ENCODE measurements at places on chromosomes 7 and 10. TPM values are rescaled to one million over a fixed set of nuclear protein-coding genes. Genes with fewer than 3 reads are reported as not detected.

- H3K27me3 ChIP-seq, result no peaks in the 10 kb centered on the region
- no peaks in the 10 kb centered on the region for H3K4me1 ChIP-seq
- no peak overlapping the region for H3K27ac ChIP-seq
- no peak overlapping the region for H3K4me3 ChIP-seq
- no peaks in the 10 kb centered on the region for H3K36me3 ChIP-seq
These were observed 49.9 kb upstream of the TMEM26 start for GRCh38 chr10:61503051-61503450.

DNA sequence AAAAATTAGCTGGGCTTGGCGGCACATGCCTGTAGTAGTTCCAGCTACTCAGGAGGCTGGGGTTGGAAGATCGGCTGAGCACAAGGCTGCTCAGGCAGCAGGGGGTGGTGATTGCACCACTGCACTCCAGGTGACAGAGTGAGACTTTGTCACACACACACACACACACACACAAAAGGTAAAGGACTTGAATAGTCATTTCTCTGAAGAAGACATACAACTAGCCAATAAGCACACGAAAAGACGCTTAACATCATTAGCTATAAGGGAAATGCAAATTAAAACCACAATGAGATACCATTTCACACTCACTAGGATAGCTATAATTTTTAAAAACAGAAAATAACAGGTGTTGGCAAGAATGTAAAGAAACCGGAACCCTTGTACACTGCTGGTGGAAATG, 48.6 kb downstream of the HIP1 start:
- no peak for DNase-seq
- no peak overlapping the region for H3K4me3 ChIP-seq
- H3K27me3 ChIP-seq, result no peaks in the 10 kb centered on the region

GRCh38 chr7:138961159-138961558, 20.0 kb downstream of the KIAA1549 start:
- H3K27ac ChIP-seq, result no peak overlapping the region
- peak; percentile 77 for DNase-seq
- no peaks in the 10 kb centered on the region for H3K27me3 ChIP-seq
- H3K36me3 ChIP-seq, result no peaks in the 10 kb centered on the region
- no peak overlapping the region for H3K4me3 ChIP-seq

- DNase-seq, result no peak
- no peaks in the 10 kb centered on the region for H3K4me1 ChIP-seq
- no peak overlapping the region for H3K4me3 ChIP-seq
- H3K27me3 ChIP-seq, result peaks cover 13% of the 10 kb centered on the region
- H3K27ac ChIP-seq, result no peak overlapping the region
These were observed 2.4 kb upstream of the FGFR2 start for GRCh38 chr10:121600611-121601010.

- H3K27ac ChIP-seq, result no peak overlapping the region
- no peaks in the 10 kb centered on the region for H3K4me1 ChIP-seq
- H3K27me3 ChIP-seq, result no peaks in the 10 kb centered on the region
- no peak overlapping the region for H3K4me3 ChIP-seq
- no peak for DNase-seq
These were observed 86.0 kb downstream of the CH25H start for GRCh38 chr10:89120931-89121763.

GRCh38 chr10:3689871-3690510, 95.0 kb downstream of the KLF6 start:
- no peak for DNase-seq
- no peaks in the 10 kb centered on the region for H3K27me3 ChIP-seq
- no peaks in the 10 kb centered on the region for H3K36me3 ChIP-seq
- no peak overlapping the region for H3K27ac ChIP-seq
- H3K4me1 ChIP-seq, result no peaks in the 10 kb centered on the region
- H3K4me3 ChIP-seq, result no peak overlapping the region

DNA sequence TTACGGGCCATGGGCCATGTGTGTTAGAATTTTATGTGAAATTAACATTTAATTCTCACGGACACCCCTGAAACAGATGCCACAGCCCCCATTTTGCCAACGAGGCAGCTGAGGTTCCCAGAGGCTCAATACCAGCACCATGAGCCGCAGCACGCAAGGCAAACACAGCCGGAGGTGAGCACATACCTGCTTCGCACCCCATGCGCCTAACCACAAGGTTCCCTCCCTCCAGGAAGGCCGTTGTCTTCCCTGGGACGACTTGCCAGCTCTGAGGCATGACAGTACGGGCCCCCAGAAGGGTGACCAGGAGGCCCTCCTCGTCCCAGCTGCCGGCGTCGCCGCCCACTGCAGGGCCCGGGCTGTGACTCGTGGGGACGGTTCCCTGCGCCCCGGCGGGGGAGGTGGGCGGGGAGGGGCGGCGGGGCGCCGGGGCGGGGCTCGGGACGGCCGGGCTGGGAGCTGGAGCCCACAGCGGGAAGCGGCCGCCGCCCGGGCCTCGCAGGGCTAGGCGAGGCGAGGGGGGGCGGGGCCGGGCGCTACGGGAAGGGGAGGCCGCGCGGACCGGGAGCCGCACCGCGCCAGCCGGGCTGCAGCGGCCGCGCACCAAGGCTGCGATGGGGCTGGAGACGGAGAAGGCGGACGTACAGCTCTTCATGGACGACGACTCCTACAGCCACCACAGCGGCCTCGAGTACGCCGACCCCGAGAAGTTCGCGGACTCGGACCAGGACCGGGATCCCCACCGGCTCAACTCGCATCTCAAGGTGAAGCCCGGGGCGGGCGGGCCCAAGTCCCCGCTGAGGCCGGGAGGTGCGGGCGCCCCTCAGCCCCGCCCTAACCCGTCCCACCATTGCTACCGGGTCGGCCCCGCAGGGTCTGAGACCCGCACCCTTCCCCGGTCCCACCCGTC, at the start of gene CAV2:
TSS of gene CAV2 (plus strand) at position 571 of the 910 bp plus-strand sequence. CDS start at position 615, 44 bp downstream.
- H3K27me3 ChIP-seq, result no peaks in the 10 kb centered on the region
- DNase-seq, result peak; percentile 61
- H3K36me3 ChIP-seq, result no peaks in the 10 kb centered on the region
- peak within 1 kb of the TSS; percentile 70 for H3K27ac ChIP-seq

- H3K4me3 ChIP-seq, result no peak overlapping the region
- no peaks in the 10 kb centered on the region for H3K27me3 ChIP-seq
- H3K4me1 ChIP-seq, result no peaks in the 10 kb centered on the region
- no peak overlapping the region for H3K27ac ChIP-seq
- no peak for DNase-seq
- H3K36me3 ChIP-seq, result no peaks in the 10 kb centered on the region
These were observed 60.7 kb upstream of the EXOC6 start for GRCh38 chr10:92787557-92788152.

GRCh38 chr10:104622598-104623209, 18.4 kb upstream of the SORCS3 start:
- DNase-seq, result no peak
- H3K36me3 ChIP-seq, result no peaks in the 10 kb centered on the region
- H3K27ac ChIP-seq, result no peak overlapping the region

DNA sequence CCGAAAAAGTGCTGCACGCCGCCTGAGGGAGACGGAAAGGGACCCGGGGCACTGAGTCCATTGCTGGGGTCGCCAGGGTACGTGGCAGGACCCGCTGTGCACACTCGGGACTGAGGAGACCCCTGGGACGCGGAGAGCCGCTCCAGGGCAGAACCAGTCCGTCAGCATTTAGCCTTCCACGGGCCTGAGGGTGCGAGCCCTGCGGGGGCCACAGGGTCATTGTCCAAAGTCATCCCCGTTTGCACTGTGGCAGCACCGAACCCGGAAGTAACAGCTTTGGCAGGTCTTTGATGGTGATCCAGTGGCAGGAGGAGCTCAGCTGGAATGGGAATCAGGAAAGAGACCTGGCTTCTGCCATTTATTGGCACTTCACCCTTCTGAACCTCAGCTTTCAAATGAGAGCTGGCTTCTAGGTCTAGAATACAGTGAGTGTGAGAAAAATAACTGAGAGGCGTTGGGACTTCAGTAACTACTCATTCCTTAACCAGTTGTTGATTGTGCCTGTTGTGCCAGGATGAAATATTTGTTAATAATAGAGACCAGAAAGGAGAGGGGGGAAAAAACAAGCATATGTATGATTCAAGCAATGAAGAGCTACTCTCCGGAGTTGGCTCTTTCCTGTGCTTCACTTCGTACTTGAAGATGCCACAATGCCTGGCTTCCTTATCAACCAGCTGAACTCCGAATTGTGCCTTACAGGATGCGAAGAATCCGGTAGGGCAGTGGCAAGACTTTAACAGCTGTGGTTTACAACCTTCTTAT, 811 bp upstream of the ARHGAP12 start:
- no peaks in the 10 kb centered on the region for H3K4me1 ChIP-seq
- H3K4me3 ChIP-seq, result peak overlapping the region; percentile 86
- H3K27me3 ChIP-seq, result no peaks in the 10 kb centered on the region
- DNase-seq, result peak; percentile 81
- H3K36me3 ChIP-seq, result no peaks in the 10 kb centered on the region

DNA sequence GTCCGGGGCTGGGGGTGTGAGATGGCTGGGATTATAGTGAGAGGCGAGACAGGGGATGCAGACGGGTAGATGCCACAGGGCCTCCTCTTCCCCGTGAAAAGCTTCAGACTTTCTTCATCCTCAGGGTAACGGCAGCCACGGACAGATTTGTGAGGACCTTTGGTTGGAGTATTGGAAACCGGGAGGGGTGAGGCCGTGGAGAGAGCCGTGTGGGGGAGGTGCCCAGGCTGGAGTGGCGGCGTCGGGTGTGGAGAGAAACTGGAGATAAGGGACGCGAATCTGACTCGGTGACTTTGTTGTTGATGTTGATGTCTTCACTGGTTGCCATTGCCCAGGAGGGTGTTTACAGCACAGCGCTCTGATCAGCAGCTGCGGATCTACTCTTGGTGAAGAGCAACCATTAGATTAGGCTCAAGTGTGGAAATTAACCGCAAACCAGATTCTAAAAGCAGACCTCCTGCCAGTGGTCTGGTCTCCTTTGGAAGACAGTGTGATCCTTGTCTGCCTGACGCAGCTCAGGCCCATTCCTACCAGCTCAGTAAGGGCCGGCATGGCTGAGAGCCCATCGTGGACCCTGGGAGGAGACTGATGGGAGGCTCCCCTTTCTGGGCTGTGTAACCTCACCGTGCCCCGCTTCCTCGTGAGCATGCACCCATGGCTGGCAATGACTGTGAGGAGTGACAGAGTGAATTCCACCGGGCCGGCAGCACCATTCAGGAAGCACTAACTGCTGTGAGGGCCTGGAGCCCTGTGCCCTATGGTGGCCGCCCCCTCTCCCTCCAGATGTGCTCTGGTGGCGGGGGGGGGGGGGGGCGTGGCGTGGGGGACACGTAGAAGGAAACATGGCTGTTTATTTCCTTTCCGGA, 90.3 kb downstream of the INPP5A start:
- H3K4me1 ChIP-seq, result peaks cover 8% of the 10 kb centered on the region
- no peaks in the 10 kb centered on the region for H3K27me3 ChIP-seq
- H3K36me3 ChIP-seq, result no peaks in the 10 kb centered on the region
- no peak for DNase-seq
- H3K27ac ChIP-seq, result peak overlapping the region; percentile 53
- H3K4me3 ChIP-seq, result no peak overlapping the region

DNA sequence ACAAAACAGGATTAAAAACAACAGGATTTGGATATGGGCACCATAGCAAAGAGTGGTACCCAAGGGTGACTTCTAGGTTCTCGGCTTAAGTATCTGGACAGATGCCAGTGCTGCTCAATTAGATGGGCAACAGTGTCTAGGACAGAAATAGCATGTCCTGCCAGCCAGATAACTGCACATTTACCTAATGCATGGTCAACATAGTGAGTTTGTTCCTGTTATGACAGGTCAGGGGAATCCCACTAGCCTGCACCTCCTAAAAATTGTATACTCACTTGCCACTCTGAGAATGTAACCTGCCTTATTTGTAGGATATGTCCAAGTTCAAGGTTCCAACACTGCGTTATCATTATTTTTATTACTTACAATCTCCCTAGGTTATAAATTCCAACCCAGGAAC, 471.7 kb downstream of the GRM8 start:
- H3K4me3 ChIP-seq, result no peak overlapping the region
- H3K4me1 ChIP-seq, result no peaks in the 10 kb centered on the region
- H3K36me3 ChIP-seq, result no peaks in the 10 kb centered on the region
- H3K27ac ChIP-seq, result no peak overlapping the region

- peaks cover 5% of the 10 kb centered on the region for H3K4me1 ChIP-seq
- H3K27ac ChIP-seq, result no peak overlapping the region
- H3K27me3 ChIP-seq, result no peaks in the 10 kb centered on the region
- no peak overlapping the region for H3K4me3 ChIP-seq
- DNase-seq, result no peak
- no peaks in the 10 kb centered on the region for H3K36me3 ChIP-seq
These were observed 42.8 kb downstream of the CPXM2 start for GRCh38 chr10:123848564-123849457.

DNA sequence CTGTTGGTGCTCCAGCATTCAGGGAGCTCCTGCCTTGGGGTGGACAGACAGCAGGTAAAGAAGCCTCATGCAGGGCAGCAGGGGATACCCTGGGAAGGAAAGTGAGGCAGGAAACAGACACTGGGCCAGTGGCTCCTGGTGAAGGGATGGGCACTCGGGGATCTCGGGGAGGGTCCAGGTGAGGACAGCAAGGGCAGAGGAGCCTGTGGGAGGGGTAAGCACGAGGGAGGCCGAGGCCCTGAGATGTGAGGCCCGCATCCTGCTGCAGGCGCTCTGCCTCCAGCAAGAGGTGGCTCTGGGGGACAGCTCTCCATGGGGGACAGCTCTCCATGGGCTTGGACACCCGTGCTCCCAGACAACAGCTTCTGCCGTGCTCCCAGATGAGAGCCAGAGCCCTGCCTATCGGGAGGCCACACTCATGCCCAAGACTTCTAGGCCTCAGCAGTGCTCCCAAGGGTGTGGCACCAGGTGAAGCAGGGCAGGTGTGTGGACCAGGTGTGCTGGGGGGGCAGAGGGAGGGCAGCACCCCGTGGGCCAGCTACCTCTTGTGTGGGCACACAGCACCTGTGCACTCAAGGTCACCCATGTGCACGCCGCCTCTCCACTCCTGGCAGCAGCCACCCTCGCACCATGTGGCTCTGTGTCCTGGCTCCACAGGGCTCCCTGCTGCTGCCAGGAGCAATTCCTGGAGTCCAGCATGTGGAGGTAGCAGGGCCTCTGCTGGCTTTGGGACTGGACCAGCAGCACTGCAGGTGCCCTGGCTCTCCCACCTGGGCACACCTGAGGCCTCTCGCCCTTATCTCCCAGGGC, 93.6 kb upstream of the INSIG1 start:
- H3K4me3 ChIP-seq, result no peak overlapping the region
- no peak overlapping the region for H3K27ac ChIP-seq
- H3K4me1 ChIP-seq, result no peaks in the 10 kb centered on the region
- no peak for DNase-seq
- no peaks in the 10 kb centered on the region for H3K36me3 ChIP-seq
- H3K27me3 ChIP-seq, result no peaks in the 10 kb centered on the region

DNA sequence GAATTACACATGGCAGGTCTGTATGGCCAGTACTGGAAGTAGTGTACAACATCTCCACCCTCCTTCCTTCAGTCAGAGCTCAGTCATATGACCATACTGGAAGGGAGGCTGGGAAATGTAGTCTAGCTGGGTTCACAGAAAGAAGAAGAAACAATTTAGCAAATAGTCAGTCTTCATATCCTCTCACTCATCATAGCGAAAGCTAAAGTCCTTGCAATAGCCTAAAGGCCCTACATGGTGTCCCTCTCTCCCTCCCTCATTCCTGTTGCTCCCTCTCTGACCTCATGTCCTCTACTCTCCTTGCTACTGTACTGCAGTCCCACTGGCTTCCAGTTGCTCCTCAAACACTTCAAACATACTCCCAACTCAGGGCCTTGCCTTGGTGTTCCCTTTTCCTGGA, 4.3 kb upstream of the CALU start:
- H3K4me3 ChIP-seq, result no peak overlapping the region
- H3K4me1 ChIP-seq, result no peaks in the 10 kb centered on the region
- DNase-seq, result no peak
- no peak overlapping the region for H3K27ac ChIP-seq
- H3K36me3 ChIP-seq, result no peaks in the 10 kb centered on the region

ARHGEF5 gene
- 83.6 TPM for total RNA-seq

CYP3A5 gene
- total RNA-seq, result 52.6 TPM

GDF10 gene
- total RNA-seq, result 0.37 TPM

EPHB6 gene
- 1.5 TPM for total RNA-seq

SMO gene
- total RNA-seq, result 3.6 TPM

DNAJC30 gene
- total RNA-seq, result 9.7 TPM

C7orf33 gene
- not detected for total RNA-seq

OIT3 gene
- total RNA-seq, result 0.19 TPM

ZNF248 gene
- total RNA-seq, result 7.5 TPM

HOXA5 gene
- total RNA-seq, result 18.7 TPM

Measured in colonic mucosa (tissue), 4 donors.